ENCODE measurements at places on chromosomes 7 and 10.

- peak; percentile 39 for DNase-seq
Observed at GRCh38 chr10:103181244-103181643, 11.8 kb downstream of the NT5C2 start.

- DNase-seq: no peak
Observed at GRCh38 chr7:39035903-39036302, 58.2 kb downstream of the POU6F2 start.

DNA sequence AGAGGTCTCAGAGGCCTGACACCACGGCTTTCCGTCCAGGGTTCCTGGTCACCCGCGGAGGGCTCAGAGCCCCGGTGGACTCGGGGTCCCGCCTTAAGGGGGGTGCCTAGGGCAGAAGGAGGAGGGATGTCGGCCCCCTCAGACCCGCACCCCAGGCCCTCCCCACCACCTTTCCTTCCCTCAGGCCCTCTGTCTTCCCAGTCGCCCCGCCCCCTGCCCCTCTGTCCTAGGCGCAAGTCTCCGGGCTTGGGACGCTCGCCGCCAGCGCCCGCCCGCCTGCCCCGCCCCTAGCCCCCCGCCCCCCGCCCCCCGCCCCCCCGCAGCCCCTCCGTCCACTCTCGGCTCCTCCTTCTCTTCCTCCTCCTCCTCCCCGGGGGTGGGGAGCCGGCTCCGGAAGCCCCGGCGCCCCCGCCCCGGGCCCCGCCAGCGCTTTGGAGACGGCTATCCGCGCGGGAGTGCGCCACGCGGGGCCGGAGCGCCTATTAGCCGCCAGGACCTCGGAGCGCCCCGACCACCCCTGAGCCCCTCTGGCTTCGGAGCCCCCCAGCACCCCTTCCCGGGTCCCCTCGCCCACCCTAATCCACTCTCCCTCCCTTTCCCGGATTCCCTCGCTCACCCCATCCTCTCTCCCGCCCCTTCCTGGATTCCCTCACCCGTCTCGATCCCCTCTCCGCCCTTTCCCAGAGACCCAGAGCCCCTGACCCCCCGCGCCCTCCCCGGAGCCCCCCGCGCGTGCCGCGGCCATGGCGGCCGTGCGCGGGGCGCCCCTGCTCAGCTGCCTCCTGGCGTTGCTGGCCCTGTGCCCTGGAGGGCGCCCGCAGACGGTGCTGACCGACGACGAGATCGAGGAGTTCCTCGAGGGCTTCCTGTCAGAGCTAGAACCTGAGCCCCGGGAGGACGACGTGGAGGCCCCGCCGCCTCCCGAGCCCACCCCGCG, at the start of gene AEBP1:
TSS of gene AEBP1 (plus strand) at position 423 of the 937 bp plus-strand sequence. CDS start at position 744, 321 bp downstream.
- no peak for DNase-seq

GRCh38 chr10:86058964-86059363, 307.6 kb downstream of the GRID1 start:
- no peak for DNase-seq

GRCh38 chr7:149714081-149714909, 59.1 kb downstream of the ZNF467 start:
- peak; percentile 86 for DNase-seq

GRCh38 chr7:111108496-111108895, 17.6 kb downstream of the LRRN3 start:
- no peak for DNase-seq

DNA sequence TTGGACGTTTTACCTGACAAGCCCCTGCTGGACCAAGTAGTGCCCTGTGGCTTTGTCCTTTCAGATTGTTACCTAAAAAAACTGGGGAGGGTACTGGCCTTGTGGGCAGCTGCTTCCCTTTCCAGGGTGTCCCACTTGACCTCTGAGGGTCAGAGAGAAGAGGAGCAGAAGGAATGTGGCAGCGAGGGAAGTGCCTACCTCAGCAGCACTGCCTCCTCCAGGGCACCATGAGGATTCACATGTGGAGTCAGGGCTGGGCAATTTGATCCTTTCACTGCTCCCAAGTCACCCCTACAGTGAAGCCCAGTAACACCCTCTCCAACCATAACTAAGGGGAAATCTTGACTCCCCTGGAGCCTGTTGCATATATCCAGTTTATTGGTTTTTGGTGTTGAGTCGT, 64.6 kb downstream of the ITGB1 start:
- no peak for DNase-seq

- peak; percentile 78 for DNase-seq
Observed at GRCh38 chr7:130901209-130901783, 167.3 kb upstream of the KLF14 start.

Measured in inflammatory macrophage (primary cell).